ENCODE measurements at places on chromosomes 6 and 20.

DNA sequence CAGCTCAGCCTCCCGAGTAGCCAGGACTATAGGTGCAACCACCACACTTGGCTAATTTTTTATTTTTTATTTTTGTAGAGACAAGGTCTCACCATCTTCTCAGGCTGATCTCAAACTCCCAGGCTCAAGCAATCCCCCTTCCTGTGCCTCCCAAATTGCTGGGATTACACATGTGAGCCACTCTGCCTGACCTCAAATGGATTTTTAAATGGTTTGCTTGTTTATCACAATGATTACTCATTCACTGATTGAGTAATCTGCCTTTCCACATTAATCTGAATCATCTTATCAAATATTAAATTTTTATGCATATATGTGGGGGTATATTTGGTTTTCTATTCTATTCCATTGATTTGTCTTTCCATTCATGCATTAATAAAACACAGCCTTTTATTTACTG, 9.4 kb upstream of the KHDC1L start:
- no peak for DNase-seq

- no peak for DNase-seq
Measured at GRCh38 chr6:90583179-90583835, 3.6 kb downstream of the MAP3K7 start.

- no peak for DNase-seq
Measured at GRCh38 chr6:17687136-17687535, 19.6 kb downstream of the NUP153 start.

DNA sequence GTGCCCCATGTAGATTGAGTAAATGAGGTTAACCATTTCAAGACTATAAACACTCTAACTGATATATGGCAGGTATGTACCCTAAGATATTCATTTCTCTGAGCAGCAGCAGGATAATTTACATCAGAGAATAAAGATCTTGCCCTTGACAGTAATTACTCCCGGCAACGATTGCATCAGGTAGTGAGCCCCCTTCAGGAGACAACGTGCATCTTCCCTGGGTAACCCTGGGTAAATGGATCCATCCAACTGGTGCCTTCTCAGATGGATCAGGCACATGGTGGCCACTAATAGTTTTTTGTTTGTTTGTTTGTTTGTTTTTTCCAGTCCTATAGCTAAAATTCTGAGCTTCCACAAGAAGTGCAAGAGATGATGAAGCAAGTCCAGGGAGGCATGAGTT, 469.4 kb upstream of the SLC35B3 start:
- DNase-seq, result no peak

GRCh38 chr6:111599259-111599658, 6.4 kb downstream of the TRAF3IP2 start:
- no peak for DNase-seq

DNA sequence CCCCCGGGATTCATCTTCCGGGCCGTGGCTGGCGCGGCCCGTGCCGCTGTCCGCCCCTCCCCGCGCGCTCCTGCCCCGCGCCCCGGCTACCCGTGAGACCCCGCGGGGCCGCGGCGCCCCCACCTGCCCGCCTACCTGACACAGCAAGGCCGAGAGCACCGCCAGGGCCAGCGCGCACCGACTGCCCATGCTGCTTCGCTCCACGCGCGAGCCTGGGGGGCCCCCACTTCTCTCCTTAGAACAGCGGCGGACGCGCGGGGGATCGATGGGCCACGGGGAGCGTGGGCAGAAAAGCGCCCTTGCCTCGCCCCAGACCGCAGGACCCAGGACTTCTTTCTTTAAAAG, 955 bp downstream of the DLL1 start:
- no peak for DNase-seq

DNA sequence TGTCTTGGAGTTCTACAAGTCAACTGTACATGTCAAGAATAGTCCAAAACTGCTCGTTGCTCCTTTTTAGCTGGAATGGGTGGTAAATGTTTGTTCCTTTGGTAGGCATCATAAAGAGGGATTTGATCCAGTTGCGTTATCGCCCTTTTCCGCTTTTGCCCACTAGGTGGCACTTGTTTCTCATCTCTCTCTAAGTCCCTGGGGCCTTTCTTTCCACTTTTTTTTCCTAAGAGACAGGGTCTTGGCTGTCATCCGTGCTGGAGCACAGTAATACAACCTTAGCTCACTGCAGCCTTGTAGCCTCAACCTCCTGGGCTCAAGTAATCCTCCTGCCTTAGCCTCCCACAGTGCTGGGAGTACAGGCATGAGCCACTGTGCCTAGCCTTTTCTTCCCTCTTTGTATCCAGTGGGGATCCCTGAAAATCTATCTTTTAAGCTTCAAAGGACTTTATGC, 20.7 kb downstream of the GTPBP2 start:
- DNase-seq, result no peak

DNA sequence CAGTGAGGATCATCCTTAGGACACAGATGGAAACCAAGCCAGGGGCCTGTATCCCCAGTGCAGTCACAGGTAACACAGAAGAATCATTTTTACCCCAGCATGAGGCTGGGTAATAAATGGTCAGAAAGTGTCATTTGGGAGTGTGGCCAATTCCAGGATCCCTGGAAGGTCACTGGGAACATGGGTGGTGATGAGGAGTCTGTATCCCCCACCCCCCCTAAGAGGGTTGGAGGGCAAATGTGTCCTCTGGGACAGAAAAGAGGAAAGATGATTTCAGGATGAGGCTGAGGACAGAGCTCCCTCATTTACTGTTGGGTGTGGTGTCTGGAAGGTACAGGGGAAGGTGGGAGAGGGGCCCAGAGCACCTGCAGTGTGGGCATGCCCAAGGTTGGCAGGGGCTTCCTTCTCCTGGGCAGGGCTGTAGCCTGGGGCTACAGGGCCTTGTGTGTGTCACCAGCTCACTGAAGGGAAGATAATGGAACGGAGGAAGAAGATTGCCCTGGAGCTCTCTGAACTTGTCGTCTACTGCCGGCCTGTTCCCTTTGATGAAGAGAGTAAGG, 34.5 kb downstream of the PLCG1 start:
- DNase-seq, result no peak

GRCh38 chr6:87261534-87261933, 60.9 kb upstream of the SMIM8 start:
- DNase-seq, result no peak

DNA sequence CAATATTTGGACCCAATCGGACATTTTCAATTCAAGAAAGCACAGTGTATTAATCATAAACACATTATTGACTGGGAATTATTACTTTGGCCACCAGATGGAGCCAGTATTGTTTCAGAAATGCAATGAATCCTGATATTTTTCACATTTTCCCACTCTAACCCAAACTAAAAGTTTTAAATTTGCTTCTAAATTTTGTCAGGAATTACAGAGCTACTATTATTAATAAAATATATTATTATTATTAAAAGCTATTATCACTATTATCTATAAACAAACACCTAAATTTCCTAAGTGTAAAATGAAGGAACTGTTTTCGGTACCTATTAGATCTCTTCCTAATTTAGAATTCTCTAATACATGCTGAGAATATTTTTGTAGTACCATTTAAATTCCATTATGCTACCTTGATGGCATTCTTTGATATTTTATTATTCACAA, 245.3 kb downstream of the OGFRL1 start:
- DNase-seq, result no peak

DNA sequence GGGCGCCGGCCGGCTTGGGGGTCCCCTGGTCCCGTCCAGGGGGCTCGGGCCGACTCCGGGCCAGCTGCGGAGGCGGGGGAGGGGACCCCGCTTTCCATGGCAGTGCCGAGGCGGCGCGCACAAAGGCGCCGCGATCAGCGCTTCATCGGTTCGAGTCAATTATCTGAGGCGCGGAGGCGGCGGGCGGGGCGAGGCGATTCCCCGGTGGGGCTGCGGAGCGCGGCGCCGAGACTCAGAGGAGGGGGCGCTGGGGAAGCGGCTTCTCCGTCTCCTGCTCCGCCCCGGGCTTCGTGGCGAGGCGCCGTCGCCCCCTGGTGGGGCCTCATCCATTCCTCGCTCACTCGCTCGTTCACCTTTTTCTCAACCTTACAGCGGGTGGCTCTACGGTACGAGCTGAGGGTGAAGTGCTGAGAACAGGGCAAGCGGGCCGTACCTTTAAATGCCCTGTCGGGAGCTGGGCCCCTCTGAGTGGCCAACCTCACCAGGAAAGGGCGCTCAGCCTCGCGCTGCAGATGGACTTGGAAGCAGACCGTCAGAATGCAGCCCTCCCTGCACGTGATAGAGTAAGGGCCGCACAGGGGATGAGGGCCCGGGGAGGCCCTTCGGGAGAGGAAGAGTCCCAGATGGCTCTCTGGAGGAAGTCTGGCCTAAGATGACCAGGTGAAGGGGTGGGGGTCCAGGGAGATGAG, 39.9 kb downstream of the SLC52A3 start:
- no peak for DNase-seq

DNA sequence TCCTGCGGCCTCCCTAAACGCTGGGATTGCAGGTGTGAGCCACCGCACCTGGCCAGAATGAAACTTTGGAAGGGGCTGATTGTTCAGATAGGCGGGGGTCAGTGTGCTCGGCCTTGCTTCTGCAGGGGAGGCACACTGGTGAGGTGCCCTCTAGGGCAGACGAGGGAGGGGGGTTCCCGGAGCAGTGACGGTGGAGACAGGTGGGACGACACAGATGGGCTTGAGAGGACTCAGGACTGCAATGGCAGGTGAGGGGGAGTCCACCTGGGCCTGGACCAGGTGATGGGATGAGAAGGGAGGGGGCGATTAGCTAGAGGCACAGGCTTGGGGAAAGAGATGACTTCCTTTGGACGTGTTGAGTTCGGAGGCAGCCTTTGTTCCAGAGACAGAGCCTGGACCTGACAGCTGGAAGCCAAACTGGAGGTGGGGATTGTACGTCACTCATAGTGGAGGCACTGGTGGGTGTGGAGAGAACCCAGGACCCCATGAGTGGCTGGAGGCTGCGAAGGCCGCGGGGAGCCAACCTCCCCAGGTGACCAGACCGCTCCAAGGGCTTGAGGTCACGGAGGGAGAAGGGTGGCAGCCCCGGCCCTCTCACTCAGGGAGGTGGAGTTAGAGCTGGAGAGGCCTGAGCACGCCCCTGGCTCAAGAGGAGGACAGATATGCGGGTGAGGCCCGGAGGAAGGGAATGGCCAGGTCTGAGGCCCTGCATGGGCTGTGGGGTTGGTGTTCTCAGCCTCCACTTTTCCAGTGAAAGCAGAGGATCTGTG, 10.5 kb upstream of the MAP1LC3A start:
- no peak for DNase-seq

DNA sequence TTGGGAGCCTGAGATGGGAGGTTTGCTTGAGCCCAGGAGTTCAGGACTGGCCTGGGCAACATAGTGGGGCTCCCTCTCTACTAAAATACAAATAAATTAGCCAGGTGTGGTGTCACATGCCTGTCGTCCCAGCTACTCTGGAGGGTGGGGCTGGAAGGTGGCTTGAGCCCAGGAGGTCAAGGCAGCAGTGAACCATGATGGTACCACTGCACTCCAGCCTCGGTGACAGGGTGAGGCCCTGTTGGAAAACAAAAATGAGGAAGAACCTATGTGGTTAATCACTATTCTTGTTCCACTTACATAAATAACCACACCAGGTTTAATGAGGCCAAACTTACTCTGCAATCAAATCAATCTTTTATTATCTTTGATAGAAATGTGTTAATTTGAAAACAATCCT, 5.4 kb downstream of the PPDPF start:
- DNase-seq, result no peak

DNA sequence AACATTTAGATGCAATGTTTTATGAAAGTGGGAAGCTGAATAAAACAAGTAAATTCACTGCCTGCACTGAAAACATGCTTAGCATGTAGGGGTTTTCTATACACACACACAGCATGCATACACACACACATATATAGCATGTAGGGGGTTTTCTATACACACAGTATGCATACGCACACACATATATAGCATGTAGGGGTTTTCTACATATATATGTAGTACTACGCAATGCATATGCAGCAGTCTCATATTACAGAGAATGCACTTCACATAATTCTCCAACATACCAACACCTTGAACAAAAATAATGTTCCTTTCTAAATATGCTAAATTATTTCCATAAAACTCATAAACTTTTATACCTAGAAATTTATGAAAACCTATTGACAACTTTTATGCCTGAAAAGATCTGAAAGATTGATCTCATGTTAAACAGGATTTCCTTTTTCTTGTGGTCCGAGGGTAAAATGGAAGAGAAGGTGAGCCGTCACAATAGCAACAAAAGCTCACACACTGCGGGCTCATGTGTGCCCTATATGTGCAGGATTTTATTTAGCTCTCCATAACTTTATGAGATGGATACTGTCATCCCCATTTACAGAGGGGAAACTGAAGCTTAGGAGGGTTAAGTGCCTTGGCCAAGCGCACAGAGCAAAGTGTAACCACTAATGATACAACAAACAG, 81.9 kb upstream of the TULP1 start:
- no peak for DNase-seq

DNA sequence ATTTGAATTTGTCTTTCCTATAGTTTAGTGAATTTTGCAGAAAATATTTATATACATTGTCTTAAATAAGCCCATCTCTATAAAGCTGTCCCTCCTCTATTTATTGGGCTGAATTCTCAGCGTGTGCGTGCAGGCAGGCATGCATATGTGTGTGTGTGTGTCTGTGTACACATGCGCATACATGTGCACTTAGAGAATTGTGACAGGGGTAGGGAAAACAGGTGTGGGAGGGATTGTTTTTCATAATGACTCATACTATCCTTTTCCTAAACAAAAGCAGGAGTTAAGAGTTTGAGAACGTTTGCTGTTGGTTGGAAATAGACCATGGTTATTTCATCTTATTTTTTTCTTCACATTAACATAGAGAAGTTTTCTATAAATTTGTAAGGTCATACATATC, 43.4 kb upstream of the FABP7 start:
- DNase-seq, result no peak

DNA sequence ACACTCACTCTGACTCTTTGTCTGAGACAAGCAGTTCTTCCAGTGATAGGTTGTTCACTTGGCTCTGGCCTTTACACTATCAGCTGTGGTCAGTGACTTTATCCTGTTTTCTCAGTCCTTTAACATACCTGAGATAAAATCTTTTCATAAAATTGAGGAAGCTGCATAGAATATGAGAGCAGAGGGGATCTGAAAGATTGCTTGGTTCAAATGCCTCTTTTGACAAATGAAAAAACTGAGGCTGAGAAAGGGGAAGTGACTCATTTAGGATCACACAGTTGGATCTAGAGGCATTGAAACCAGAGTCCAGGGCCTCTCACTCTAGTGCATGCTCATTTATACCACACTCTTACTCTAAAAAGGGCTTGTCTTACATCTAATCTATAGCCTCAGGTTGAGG, 277.0 kb upstream of the TBX18 start:
- DNase-seq, result no peak

- DNase-seq, result no peak
Measured at GRCh38 chr20:53190225-53190624, 218.1 kb downstream of the TSHZ2 start.

DNA sequence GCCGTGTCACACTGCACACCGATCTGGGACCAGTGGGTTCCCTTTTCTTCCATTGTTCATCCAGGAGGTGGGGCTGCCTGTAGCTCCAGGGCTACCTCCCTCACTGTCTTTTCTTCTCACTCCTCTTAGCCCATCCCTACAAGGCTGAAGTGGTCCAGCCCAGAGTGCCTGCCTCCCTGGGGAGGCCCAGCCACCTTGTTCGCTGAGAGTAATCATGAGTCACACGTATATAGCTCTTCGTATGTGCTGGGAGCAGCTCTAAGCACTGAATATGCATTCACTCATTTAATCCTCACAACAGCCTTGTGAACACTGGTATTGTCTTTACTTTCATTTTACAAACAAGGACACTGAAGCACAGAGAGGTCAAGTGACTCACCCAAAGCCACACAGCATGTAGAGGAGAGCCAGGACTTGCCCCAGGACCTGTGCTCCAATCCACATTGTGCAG, 14.7 kb upstream of the CCDC167 start:
- DNase-seq, result no peak
